ENCODE measurements at places on chromosomes 6 and 20. TPM values are rescaled to one million over a fixed set of nuclear protein-coding genes. Genes with fewer than 3 reads are reported as not detected.

Gene POM121L2
- total RNA-seq: not detected

Gene TCF21
- 5.2 TPM for total RNA-seq

Gene SNAP91
- total RNA-seq: 5.5 TPM

Gene PET117
- 13.3 TPM for total RNA-seq

Gene FKBP5
- total RNA-seq: 101 TPM

Gene ACSS1
- 135 TPM for total RNA-seq

Gene PRIM2
- total RNA-seq: 4.2 TPM

Gene TOX2
- total RNA-seq: 1.1 TPM

Gene PDSS2
- 15.6 TPM for total RNA-seq

Gene NR2E1
- total RNA-seq: not detected

Gene SLC4A11
- 0.14 TPM for total RNA-seq

Gene COL21A1
- total RNA-seq: 20.0 TPM

Gene NT5DC1
- 49.9 TPM for total RNA-seq

Gene PDYN
- not detected for total RNA-seq

Gene CALHM5
- 2.9 TPM for total RNA-seq

Gene NKAPL
- total RNA-seq: 7.4 TPM

Gene OPRM1
- not detected for total RNA-seq

Gene FRK
- 7.3 TPM for total RNA-seq

Gene CPXM1
- 2.3 TPM for total RNA-seq

Gene PROKR2
- total RNA-seq: not detected

Gene HLA-DOB
- total RNA-seq: not detected

Gene SLC17A3
- total RNA-seq: not detected

Gene PHF1
- 43.5 TPM for total RNA-seq

Gene PNPLA1
- not detected for total RNA-seq

Gene TFAP2A
- 0.43 TPM for total RNA-seq

Gene HAO1
- total RNA-seq: not detected

Gene COL19A1
- 1.2 TPM for total RNA-seq

Gene ATP9A
- 21.2 TPM for total RNA-seq

Gene APOM
- 0.87 TPM for total RNA-seq

Gene TSBP1
- not detected for total RNA-seq

Gene OTOR
- total RNA-seq: not detected

Gene GPLD1
- 1.1 TPM for total RNA-seq

Gene POLR1C
- 17.3 TPM for total RNA-seq

Gene MAS1
- not detected for total RNA-seq

Gene PSMA7
- total RNA-seq: 230 TPM

Gene EYA2
- total RNA-seq: 1.5 TPM

Gene TRIM31
- total RNA-seq: not detected

Gene HTR1B
- total RNA-seq: not detected

Data from Right ventricle myocardium inferior (tissue), 1 donor.